ENCODE measurements at places on chromosomes 5 and 9.

- no peak for DNase-seq
Observed at GRCh38 chr5:57174890-57175510, 1.1 kb downstream of the GPBP1 start.

DNA sequence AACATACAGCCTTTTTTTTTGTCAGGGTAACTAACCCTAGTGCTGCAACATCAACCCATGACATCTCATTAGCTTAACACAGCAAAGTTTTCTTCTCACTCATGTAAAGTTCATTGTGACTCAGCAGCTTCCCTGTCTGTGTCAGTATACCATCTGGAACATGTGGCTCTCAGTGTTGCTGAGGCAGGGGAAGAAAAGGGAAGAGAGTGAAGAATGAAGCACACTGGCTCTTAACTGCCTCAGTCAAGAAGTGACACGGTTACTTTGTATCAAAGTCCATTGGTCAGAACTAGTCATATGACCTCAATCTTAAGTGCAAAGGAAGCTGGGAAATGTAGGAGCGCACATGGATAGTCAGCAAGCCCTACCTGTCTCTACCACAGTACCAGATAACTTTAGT, 185.0 kb upstream of the ELL2 start:
- DNase-seq: peak; percentile 8

DNA sequence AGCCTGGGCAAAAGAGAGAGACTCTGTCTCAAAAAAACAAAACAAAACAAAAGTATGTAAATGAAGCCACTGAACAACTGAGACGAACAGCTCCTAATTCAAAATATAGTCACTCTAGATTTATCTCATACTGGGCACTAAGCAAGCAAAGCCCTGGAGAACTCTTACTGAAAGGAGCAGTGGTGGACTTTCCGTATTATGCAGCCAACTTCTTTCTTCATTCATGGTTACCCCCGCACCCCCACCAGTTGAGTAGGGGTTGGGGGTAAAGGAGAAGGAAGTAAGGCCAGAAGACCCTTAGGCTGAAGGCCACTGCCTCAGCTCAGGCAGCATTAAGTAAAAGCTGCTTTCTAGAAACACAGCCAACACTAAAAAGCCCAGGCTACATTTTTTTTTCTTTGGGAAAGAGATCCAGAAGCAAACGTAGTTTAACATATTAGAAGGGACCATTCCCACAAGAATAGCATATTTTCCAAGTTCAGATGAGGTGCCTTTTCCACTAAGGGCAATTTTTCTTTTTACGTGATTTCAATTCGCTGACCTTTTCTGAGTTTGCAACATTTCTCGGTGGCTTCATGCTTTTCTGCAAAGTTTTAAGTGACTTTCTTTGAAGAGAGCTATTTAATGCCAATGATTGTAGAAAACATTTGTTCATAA, 55.3 kb downstream of the MAPKAP1 start:
- DNase-seq: peak; percentile 16

DNA sequence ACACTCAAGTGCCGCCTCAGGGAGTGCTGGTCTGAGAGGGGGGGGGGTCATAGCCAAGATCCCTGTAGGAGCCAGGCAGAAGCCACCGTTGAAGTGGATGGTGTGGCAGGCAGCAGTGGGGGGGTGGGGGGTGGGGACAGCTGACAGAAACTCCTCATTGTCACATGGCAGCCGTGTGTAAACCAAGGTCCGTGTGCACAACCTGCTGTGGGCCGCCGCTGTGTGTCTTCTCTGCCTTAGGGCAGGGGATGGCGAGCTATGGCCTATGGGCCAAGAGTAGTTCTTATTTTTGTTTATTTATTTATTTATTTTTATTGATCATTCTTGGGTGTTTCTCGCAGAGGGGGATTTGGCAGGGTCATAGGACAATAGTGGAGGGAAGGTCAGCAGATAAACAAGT, 13.4 kb downstream of the SQSTM1 start:
- DNase-seq: peak; percentile 45

GRCh38 chr5:170644501-170644900, 139.0 kb upstream of the GABRP start:
- DNase-seq: no peak

DNA sequence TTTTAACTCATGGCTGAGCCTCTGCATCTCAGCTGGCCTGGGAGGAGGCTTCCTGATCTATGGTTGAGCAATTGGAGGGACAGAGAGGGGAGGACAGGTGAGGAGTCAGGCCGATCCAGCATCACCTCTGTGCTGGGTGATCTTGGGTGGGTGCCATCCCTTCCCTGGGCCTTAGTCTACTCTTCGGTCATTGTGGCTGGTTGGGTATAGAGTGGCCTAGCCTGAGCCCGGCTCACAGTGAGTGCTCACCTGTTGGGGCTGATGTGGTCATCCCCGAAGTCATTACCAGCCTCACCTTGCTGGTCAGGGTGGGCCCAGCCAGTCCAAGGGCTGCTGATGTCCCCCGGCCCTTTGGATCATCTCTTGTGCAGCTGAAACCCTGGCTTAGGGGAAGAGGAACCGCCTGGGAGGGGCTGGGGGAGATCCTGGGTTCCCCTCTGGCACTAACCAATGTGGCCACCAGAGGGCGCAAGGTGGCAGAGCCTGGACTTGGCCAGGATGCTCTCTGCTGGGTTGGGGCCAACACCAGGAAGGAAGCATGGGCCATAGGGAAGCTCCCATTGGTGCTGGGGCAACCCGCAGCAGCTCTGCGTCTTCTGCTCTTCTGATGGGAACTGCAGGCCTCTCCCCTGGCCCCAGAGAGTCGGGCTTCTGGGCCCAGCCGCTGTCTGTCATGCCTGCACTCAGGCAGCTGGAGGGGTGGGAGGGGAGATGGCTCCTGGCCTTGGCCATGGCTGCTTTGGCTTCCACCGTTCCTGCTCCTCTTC, 17.3 kb upstream of the ODF2 start:
- DNase-seq: peak; percentile 77

GRCh38 chr9:134263596-134263995, 62.7 kb upstream of the RXRA start:
- DNase-seq: peak; percentile 42

GRCh38 chr9:74496819-74497747, at the start of gene RORB:
Gene RORB, plus strand, starts transcription at chr9:74497335. Its CDS starts 642 bp downstream, at chr9:74497977.
- peak; percentile 72 for DNase-seq

GRCh38 chr5:54284586-54284985, 25.8 kb downstream of the ARL15 start:
- DNase-seq: no peak

- DNase-seq: peak; percentile 75
Observed at GRCh38 chr9:133855802-133856521, 117.8 kb upstream of the SARDH start.

DNA sequence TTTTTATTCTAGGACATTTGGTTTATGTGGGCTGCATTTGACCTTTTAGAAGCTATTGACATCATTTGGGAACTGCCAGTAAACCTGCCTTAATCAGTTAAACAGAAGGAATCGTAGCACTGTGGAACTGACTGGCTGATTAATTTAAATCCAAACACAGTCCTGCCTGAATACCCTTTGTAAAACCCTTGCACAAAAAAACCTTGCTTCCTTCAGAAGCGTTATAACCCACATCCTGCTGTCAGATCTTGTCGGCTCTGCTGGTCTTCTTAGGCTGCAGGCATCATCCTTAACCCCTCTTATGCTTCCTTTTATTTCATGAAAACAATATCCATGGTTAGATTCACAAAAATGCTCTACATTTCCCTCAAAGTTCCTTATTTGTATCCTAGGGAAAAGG, 46.3 kb downstream of the PAM start:
- DNase-seq: no peak

DNA sequence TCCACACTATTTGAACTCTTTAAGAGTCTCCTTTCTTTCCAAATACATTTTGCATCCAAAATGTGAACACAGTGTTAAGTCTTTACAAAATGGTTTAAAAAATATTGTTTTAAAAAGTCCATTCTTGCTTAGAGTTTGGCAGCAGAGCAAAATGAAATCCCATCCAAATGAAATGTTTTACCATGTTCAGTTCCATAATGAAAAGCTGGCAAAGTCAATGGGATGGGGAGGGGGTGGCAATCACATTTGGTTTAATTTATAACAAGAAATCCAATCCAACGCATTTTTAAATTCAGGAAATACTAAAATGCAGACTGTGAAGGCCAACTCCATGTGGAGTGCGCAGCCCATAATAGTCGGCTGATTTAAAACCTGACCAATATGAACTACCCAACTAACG, 39.4 kb downstream of the MRPL36 start:
- no peak for DNase-seq

DNA sequence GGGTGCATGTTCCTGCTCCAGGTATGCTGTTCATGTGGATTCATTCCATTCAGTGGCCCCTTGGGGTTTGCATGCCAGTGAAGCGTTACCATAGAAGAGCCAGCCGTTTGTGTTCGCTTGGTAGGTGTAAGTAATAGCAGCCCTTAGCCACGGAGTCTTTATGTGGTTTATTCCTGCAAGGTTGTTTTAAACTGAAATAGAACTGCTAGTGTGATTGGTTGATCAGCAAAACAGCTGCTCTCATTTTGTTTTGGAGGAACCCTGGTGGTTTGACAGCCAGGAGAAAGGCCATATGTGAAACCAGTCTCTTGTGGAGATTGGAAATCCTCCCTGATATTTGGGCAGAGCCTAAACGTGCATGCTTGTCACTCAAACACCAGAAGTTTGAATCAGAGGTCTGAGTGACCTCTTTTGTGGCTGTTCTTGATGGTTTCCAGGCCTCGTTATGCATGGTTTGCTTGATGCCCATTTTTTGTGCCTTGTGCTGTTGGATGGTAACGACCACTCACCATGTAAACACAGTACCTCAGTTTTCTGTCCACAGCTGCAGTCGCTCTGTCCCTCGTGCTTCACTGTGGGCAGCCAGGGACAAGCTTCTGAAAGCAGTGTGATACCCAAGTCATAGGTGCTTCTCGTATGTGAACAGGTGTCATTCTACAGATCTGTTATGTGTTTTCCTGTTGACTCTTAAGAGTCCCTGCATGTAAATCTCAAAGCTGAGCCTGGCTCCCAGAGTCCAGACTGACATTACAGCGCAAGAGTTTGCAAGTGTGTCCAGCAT, 58.3 kb upstream of the NXNL2 start:
- no peak for DNase-seq

- no peak for DNase-seq
Observed at GRCh38 chr5:31502506-31502905, 29.4 kb downstream of the DROSHA start.

DNA sequence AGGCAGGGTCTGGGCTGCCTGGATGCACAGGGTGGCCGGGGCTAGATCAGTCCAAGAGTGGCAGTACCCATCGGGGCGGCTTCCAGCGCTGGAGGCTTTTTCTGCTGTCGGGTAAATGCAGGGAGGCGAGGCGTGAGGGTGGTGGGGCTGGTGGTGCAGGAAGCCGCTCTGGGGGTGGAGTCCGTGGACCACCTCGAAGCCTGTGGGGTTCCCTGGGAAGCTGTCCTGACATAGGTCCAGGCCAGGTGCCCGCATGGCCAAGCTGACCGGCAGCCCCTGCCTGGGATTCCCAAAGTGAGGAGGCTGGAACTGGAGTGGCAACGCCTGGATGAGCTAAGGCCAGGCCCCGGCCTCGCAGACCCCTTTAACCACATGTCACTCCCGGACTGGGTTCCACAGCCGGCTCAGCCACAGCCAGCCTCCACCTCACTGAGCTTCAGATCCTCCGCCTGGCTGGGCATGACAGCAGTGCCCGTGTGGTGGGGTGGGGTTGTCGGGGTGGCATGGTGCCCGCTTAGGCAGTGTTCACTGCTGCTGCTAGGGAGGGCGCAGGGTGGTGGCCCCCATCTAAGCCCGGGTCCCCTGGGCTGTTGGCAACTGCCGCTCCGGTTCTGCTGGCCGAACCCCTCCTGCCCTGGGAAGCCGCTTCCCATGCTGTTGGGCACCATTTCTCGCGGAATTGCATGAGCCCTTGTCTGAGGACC, 1.4 kb upstream of the QRFP start:
- DNase-seq: no peak

- DNase-seq: no peak
Observed at GRCh38 chr5:160976181-160976580, 124.2 kb upstream of the ATP10B start.

DNA sequence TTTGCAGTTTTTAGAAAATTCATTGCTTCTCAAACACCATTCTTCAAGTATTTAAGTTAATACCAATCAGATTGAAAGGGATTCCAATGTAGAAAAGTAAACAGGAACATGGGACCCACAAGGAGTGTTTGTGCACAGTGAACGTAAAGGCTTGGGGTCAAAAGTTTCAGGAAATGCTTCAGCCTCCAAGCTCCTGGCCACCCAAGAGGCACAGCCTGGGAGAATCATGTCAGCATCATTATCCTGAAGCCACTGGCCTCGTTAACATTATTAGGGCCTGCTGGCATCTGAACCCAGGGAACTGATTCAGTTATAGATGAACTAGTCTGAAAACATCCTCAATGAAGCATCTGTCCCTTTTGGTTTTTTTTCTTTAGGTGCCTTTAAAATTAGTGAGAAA, 122.9 kb downstream of the NXNL2 start:
- DNase-seq: no peak

GRCh38 chr5:176188506-176189193, 49.6 kb upstream of the SIMC1 start:
- no peak for DNase-seq

- DNase-seq: no peak
Observed at GRCh38 chr5:112684737-112685136, 52.9 kb upstream of the APC start.

DNA sequence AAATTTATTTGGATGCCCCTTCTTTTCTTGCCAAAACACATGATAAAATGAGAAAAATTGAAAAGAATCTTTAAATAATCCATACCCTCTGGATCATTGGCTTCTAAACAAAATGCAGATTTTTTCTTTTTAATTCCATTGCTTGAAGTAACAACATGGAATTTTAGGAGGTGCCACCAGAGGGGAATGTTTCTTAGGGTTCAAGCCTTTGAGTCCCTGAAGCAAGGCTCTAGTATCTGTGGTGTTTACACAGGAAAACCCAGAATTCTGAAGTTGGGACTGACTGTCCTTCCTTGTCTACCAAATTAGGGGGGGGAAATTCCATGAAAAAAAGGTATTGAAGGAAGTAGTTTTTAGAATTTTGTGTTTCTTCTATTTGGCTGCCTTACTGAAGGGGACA, 69.4 kb downstream of the LMNB1 start:
- no peak for DNase-seq

- DNase-seq: peak; percentile 69
Observed at GRCh38 chr5:72452515-72453245, 54.5 kb downstream of the ZNF366 start.

DNA sequence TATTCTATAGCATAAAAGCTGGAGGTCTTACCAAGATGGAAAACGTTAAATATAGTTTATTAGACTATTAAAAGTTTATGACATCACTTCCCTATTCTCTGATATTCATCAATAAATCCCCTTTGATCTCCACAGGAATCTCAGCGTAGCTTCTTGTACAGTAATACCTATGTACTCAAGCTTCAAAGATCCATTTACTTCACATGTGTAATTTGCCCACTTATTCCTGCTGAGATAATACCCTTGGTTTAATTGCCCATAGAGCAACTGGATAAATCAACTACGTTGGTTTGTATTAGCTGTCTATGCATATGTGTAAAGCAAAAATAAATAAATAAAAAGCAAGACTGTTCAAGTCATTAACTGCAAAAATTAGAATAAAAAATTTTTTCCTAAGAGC, 219.7 kb downstream of the EFNA5 start:
- DNase-seq: no peak

Data from left lung (tissue), 14 donors.